ENCODE measurements at places on chromosomes 2 and 18.

DNA sequence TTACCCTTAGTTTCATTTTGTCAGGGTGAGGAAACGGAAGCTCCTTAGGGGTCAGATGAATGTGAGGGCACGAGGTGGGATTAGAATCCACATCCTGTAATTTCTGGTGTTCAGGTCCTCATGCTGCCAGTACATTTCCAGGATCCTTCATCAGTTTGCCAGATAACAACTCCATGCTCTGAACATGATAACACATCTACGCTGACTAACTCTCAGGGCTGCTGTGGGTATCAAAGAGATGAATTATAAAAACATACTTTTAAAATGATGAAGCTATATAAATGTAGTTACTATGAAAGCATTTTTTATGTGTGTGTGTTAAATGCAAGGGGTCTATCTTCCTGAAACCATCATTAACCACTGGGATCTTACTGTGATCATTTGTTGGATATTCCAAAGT is 325.9 kb downstream of the SLC8A1 start:
- no peak for DNase-seq

GRCh38 chr18:37838083-37838482 is 272.5 kb upstream of the CELF4 start:
- no peak for DNase-seq

DNA sequence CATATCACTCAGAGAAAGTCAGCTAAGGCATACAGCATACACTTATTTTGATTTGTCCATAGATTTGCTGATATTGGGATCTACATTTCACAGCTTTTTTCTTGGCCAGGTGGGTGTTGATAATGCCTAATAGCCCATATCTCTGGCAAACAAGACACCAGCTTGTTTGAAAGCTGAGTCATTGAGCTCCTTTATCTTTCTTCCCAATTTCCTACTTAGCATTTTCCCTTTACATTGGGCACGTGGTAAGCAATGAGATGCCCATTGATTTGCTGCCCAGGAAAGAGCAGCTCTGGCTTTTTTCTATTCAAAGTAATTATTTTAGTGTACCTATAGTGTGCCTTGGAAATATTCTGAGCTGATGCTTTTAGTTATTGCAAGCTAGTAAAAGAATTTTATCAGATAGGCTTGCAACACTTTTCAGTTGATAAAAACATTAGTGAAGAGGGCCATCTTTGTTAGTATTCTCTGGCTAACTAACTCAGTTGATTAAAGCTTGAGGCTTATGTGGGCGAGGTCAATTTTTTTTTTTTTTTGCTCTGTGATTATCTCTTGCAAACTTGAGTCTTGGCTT is 79.6 kb downstream of the OSBPL6 start:
- DNase-seq: no peak

- DNase-seq: no peak
Observed at GRCh38 chr2:124875627-124876244, 850.6 kb downstream of the CNTNAP5 start.

- DNase-seq: no peak
Observed at GRCh38 chr2:145820651-145821050, 1300.7 kb upstream of the ZEB2 start.

- DNase-seq: no peak
Observed at GRCh38 chr2:6526093-6526824, 339.4 kb downstream of the CMPK2 start.

All from putamen (tissue), 1 donor.